ENCODE measurements at places on chromosomes 7 and 10.

GRCh38 chr7:106944035-106944665 is 79.1 kb downstream of the PIK3CG start:
- DNase-seq: no peak

DNA sequence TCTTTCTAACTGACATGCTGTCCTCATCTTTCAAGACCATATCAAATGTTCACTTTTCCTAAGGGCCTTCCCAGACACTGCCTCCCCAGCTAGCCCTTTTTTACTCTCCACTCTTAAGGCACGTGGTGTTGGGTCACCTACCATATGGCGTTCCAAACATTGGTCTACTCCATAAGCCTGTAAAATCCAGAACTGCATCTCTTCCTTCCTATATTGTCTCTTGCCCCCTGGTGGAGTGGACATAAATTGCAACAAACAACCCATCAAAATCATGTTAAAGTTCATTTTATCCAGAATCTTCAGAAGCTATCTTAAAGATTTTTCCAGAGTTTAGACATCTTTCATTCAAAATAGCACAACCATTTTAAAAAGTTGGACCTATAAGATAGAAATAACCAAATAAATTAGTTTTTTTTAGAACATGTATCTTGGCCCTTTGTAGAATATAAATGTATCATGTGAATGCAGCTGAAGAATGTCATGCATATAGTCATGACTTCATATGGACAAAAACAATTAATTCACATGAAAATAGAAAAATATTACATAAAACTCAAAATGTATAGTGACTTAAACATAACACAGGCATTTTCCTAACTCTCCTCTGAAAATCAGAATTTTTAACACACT is 180.6 kb upstream of the CHRM2 start:
- no peak for DNase-seq

GRCh38 chr10:48291190-48291589 is 15.3 kb upstream of the MAPK8 start:
- DNase-seq: no peak

DNA sequence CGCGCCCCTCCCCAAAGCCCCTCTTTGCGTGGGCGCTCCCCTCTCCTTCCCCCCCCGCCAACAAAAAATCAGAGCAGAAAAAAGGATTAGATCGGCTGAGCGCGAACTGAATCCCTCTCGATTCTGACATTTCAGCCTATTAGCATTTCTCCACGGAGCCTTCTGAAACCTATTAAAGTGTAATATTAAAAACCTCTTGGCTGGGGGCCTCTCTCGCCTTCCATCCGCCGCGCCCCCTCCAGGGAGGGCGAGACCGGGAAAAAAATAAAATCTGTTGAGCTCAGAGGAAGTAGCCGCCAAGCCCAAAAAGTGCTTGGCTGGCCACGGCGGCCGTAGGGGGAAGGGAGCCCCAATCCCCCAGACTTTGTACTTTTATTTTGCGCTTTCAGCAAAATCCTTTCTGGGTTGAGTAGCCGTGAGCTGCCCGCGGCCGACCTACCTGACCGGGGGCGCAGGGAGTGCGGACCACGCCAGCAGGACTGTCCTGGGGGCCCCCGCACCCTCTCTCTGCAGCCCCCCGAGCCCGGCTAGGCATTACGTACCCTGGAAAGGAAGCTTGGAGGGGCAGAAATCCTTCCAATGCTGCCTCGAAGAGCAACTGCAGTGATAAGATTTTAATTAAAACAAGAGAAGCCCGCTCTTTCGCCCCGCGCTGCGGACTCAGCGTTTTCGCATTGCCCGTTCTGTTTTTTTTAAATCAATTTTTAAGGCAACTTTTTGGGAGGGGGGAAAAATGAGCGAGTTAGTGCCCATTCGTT is 1.3 kb upstream of the TNRC18 start:
- DNase-seq: no peak

- no peak for DNase-seq
These were observed 27.6 kb upstream of the TAS2R16 start for GRCh38 chr7:123023126-123023525.

GRCh38 chr10:53223851-53224250 is 451.3 kb upstream of the MBL2 start:
- no peak for DNase-seq

DNA sequence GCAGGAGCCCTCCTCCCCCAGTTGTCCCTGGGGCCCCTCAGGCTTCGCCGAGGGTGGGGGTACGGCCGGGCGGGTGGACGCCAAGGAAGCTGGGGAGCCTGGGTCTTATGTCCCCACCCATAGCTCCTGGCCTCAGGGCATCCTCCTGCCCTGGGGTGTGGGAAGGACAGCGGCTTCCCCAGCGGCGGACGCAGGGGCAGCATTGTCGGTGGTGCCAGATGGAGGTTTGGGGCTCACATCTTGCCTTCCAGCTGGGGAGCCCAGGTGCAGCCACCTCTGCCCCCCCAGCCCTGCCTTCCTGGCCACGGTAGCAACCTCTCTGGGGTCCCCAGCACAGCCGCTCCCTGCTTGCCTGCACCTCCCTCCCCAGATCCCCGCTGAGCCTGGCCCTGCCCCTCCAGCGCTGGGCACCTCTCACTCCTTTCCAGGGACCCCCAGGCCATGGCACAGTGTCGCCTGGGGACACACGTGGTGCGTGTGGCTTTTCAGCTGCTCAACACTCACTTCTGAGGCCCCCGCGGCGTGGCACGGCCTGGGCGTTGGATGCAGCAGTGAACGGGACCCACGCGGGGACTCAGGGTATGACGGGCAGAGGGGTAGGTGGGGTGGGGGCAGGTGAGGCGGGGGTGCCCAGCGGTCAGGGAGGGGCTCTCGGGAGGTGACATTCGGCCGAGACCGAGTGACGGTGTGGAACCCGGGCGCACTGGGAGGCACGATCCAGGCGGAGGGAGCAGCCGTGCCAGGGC is 53.1 kb downstream of the UNCX start:
- DNase-seq: no peak

GRCh38 chr7:77855371-77856083 is 57.0 kb downstream of the PHTF2 start:
- DNase-seq: no peak

- DNase-seq: no peak
These were observed 120.9 kb upstream of the KAT6B start for GRCh38 chr10:74705358-74705980.

DNA sequence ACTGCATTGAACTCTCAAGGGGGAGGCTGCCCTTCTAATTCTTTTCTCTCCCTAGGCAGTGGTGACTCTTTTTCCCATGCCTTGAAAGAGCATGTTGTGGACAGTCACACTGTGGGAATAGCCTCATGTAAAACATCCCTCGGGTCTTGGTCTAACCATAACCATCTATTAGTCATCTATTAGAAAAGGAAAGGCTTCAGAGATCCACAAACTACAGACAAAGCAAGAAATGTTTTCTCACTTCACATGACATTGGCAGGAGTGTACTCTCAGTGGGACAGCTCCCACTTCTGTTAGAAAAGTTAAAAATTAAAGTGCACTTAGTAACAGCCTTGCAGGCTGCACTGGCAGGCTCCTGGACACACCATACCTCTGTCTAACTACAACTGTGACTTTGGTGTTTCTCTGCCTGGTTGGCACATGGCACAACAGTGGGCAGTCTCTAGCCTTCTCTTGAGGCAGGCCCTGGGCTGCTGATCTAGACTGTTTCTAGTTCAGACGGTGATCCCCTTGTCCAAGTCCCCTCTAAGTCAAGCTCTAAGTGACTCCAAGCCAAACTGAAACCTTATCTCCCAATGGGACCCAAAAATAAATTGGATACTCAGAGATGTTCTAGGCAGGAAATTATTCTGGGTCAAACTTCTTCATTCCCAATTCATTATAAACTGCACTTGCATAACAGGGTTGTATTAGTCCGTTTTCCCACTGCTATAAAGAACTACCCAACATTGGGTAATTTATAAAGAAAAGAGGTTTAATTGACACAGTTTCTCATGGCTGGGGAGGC is 57.9 kb upstream of the ITGB1 start:
- DNase-seq: no peak

DNA sequence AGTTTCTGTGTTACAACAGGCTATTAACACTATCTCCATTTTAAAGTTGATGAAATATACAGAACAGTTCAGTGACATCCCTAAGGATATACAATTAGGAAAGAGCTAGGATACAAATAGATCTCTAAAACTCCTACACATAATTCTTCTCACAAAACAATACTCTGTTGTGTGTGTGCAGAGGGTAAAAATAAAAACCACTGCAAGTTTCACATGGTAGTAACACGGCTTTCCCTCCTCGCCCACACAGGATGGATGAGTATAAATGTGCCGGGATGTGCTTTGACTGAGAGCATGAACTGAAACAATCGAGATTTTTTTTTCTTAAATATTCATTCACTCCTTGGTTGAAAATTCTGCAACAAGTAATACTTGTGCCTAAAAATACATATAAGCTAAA is 131.5 kb upstream of the C1QL3 start:
- DNase-seq: no peak

- no peak for DNase-seq
These were observed 170.3 kb downstream of the SEMA3E start for GRCh38 chr7:83478616-83479015.

DNA sequence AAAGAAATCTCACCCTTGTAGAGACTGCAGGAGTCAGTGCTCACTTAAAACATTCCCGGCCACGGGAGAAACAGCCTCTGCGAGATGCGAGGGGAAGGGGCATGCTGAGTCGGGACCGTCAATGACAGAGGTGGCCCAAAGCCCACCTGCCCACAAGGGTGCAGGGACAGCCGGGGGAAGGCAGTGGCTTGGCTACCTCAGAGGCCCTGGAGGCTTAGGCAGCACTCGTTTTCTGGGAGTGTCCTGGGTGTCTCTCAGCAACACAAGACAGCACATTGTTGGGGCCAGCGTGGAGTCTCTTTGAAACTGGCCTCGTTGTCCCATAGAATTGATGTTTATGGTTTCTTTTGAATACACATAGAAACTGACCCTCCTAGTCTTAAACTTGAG is 25.6 kb upstream of the SYCE1 start:
- no peak for DNase-seq

DNA sequence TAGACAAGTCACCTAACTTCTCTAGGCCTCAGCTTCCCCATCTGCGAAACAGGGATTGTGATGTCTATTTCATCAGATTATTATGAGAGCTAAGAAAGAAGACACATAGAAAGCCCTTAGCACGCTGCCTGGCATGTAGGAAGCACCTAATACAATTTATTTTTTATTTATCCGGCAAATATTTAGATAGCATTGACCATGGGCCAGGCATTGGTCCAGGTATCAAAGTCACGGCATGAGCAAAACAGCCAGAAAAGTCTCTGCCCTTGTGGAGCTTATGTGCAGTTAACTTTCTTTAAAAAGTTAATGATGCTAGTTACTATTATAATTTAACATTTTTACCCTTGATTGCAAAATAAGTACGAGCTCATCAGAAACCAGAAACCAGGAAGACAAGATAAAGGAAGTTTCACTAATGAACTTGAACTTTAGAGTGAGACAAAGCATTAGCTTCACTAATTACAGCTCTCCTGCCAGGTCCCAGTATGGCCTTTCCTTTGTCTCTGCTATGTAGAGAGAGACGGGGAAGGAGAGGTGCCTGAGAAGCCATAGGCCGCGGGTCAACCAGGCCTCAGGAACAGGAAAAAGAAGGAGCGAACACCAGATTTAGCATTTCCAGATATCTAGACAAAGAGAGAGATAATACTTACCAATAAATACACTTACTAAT is 139.5 kb upstream of the ADAM12 start:
- no peak for DNase-seq

- DNase-seq: no peak
These were observed 208.7 kb downstream of the CRPPA start for GRCh38 chr7:16212610-16213009.

- DNase-seq: no peak
These were observed 60.1 kb upstream of the GSDME start for GRCh38 chr7:24817339-24817738.

GRCh38 chr10:131453721-131454634 is 142.5 kb upstream of the TCERG1L start:
- DNase-seq: peak; percentile 45

GRCh38 chr7:52917982-52918578 is 117.4 kb upstream of the POM121L12 start:
- no peak for DNase-seq

DNA sequence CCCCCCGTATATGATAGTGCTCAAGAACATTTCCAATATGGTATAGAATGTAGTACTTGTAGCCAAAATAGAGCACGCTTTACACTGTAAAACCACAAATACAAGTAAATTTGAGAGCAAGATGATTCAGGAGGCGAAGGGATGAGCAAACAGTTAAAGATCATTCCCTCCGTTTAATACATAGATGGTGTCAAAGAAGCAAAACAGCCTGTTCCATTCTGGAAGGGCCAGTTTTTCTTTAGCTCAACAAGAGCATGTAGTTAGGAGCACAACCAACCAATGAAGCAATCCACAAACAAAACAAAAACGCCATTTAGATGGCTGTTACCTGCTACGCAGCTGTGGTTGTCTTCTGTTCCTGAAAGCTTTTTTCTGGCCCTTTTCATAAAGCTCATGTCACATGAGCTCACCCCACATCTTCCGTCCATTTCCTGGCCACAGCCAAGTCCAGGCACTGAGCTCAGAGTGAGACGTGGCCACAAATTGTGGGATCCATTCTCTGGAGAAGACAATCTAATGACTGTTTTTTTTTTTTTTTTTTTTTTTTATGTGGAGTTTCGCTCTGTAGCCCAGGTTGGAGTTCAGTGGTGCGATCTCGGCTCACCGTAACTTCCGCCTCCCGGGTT is 185.6 kb downstream of the FANK1 start:
- no peak for DNase-seq

DNA sequence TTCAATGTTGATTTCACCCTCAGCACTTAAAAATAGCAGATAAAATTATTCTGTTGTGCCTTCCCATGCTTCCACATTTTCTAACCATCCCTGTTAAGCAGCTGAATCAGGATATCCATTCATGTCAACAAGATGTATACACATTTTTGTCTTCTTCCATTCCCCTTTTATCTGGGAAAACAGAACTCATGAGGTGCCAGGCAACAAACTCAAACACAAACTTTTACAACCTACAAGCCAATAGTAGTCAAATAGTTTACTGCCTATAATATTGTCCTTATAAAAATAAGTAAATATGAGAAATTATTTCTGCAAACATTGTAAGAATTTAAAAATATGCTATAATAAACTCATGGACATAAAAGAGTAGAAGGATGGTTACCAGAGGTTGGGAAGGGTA is 1569.8 kb downstream of the REEP3 start:
- DNase-seq: no peak

- DNase-seq: no peak
These were observed 202.0 kb upstream of the LRRTM3 start for GRCh38 chr10:66723608-66724400.

GRCh38 chr10:101028446-101029337 is 2.2 kb downstream of the PDZD7 start:
- no peak for DNase-seq

All from stimulated activated CD4-positive, alpha-beta T cell treated with anti-CD3 and anti-CD28 coated beads, Interleukin-1b, Interleukin-23, amount 100 ng/mL, for 4 hours (primary cell).